Nasal cavity respiratory epithelium epithelial cell of viscerocranial mucosa (primary cell): ENCODE measurements at places on chromosomes 12 and 14. TPM values are rescaled to one million over a fixed set of nuclear protein-coding genes. Genes with fewer than 3 reads are reported as not detected.

The STON2 gene
- total RNA-seq = 96.0 and 456 TPM in 2 replicates

The TOGARAM1 gene
- total RNA-seq = 11.3 and 19.4 TPM in 2 replicates

The SYT1 gene
- total RNA-seq = 0.14 and 0.68 TPM in 2 replicates

The KCNH3 gene
- total RNA-seq = under 0.01 TPM in 1 of 2 replicates, not detected in the other

The NEDD1 gene
- 47.0 and 48.2 TPM in 2 replicates for total RNA-seq

The TAS2R30 gene
- total RNA-seq = 0.68 and 8.0 TPM in 2 replicates

The OR5AU1 gene
- not detected in 2 replicates for total RNA-seq

The CDKN1B gene
- total RNA-seq = 24.1 and 73.1 TPM in 2 replicates

The CHGA gene
- total RNA-seq = under 0.01 TPM in 1 of 2 replicates, not detected in the other

The LRP6 gene
- total RNA-seq = 30.1 and 36.3 TPM in 2 replicates

The RNFT2 gene
- total RNA-seq = 0.28 and 0.34 TPM in 2 replicates

The FLRT2 gene
- total RNA-seq = 14.4 and 33.5 TPM in 2 replicates

The PMEL gene
- 1.3 and 1.4 TPM in 2 replicates for total RNA-seq

The ZNF891 gene
- 0.34 and 1.6 TPM in 2 replicates for total RNA-seq

The ASPG gene
- under 0.01 and 0.71 TPM in 2 replicates for total RNA-seq

The LGR5 gene
- total RNA-seq = not detected in 2 replicates

The CLMN gene
- 5.8 and 8.2 TPM in 2 replicates for total RNA-seq

The DNAJC22 gene
- under 0.01 TPM in 1 of 2 replicates, not detected in the other for total RNA-seq

The CRACR2A gene
- 0.34 and 5.8 TPM in 2 replicates for total RNA-seq

The CYP27B1 gene
- 1.5 and 4.1 TPM in 2 replicates for total RNA-seq

The NOVA1 gene
- 0.36 TPM in 1 of 2 replicates, not detected in the other for total RNA-seq

The KLHL33 gene
- total RNA-seq = not detected in 2 replicates

The CLEC6A gene
- not detected in 2 replicates for total RNA-seq

The EXD2 gene
- 24.9 and 26.7 TPM in 2 replicates for total RNA-seq

The ERBB3 gene
- total RNA-seq = 35.2 and 43.9 TPM in 2 replicates

The EML5 gene
- 0.78 and 1.4 TPM in 2 replicates for total RNA-seq

The CLEC2A gene
- not detected in 2 replicates for total RNA-seq

The NKX2-8 gene
- total RNA-seq = under 0.01 and 0.14 TPM in 2 replicates

The LMNTD1 gene
- total RNA-seq = 0.14 TPM in 1 of 2 replicates, not detected in the other

The KRT6B gene
- total RNA-seq = 369 and 1,719 TPM in 2 replicates

The ALDH1L2 gene
- 34.2 and 46.3 TPM in 2 replicates for total RNA-seq

The TAS2R7 gene
- not detected in 2 replicates for total RNA-seq

The HHIPL1 gene
- 1.0 and 1.7 TPM in 2 replicates for total RNA-seq

The EGLN3 gene
- 7.5 and 58.7 TPM in 2 replicates for total RNA-seq

The SPX gene
- 0.21 and 0.68 TPM in 2 replicates for total RNA-seq

The TMEM179 gene
- not detected in 2 replicates for total RNA-seq

The LRFN5 gene
- under 0.01 TPM in 1 of 2 replicates, not detected in the other for total RNA-seq

The STAT6 gene
- total RNA-seq = 30.8 and 102 TPM in 2 replicates

The TBC1D30 gene
- 1.9 and 3.1 TPM in 2 replicates for total RNA-seq

The KRT83 gene
- total RNA-seq = not detected in 2 replicates

The GNB3 gene
- total RNA-seq = 0.34 and 0.78 TPM in 2 replicates

The UBC gene
- 2,559 and 3,432 TPM in 2 replicates for total RNA-seq

The SLC25A47 gene
- 0.07 TPM in 1 of 2 replicates, not detected in the other for total RNA-seq

The LBHD2 gene
- not detected in 2 replicates for total RNA-seq

The FAM181A gene
- not detected in 2 replicates for total RNA-seq

The TSHR gene
- total RNA-seq = not detected in 2 replicates

The CLEC2D gene
- total RNA-seq = 1.4 and 4.8 TPM in 2 replicates

The SUSD6 gene
- 9.2 and 52.2 TPM in 2 replicates for total RNA-seq

The TPPP2 gene
- not detected in 2 replicates for total RNA-seq

The ANO4 gene
- total RNA-seq = 2.4 and 7.8 TPM in 2 replicates

The SLC38A4 gene
- 1.0 and 2.8 TPM in 2 replicates for total RNA-seq

The TTC6 gene
- 0.34 and 1.9 TPM in 2 replicates for total RNA-seq

The CCDC177 gene
- not detected in 2 replicates for total RNA-seq

The EEF1AKMT3 gene
- total RNA-seq = 6.8 and 7.7 TPM in 2 replicates

The C1S gene
- total RNA-seq = 3.1 and 66.9 TPM in 2 replicates
